HS-5 (cell line): ENCODE measurements at places on chromosomes 1 and 21.

DNA sequence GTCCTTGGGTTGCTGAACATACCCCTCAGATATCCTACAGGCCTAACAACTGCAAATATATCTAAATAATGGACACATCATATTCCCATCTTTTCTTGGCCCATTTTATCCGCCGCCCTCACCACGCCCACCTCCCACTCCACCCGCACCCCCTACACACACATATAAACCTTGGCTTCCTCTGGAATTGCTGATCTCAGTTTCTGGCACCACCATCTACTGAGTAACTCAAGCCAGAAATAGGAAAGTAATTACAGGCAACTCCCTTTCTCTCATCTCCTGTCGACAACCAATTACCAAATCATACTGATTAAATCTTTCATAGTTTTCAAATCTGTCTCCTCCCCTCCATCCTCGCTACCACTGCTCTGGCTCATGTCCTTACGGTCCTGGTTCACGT is 4.7 kb downstream of the RGS8 start:
- DNase-seq, result no peak

GRCh38 chr1:53678507-53678906 is 60.5 kb downstream of the GLIS1 start:
- no peak for DNase-seq

DNA sequence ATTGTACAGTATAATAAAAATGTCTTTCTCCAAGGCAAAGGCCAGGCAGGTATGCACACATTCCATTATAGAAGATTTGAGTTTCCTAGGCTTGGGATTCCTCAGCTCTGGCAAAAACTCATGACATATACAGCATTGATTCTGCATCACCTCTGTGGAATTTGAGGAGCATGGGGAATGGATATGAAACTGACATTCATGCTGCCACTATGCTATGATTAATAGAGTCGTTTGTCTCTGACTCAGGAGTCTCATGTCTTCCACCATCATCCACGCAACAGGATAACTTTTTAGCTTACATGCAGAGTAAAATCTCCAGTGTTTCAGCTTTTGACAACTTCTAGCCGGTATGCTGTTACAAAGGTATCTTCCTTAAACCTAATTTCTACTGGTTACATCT is 49.8 kb upstream of the ADORA3 start:
- DNase-seq, result peak; percentile 85

DNA sequence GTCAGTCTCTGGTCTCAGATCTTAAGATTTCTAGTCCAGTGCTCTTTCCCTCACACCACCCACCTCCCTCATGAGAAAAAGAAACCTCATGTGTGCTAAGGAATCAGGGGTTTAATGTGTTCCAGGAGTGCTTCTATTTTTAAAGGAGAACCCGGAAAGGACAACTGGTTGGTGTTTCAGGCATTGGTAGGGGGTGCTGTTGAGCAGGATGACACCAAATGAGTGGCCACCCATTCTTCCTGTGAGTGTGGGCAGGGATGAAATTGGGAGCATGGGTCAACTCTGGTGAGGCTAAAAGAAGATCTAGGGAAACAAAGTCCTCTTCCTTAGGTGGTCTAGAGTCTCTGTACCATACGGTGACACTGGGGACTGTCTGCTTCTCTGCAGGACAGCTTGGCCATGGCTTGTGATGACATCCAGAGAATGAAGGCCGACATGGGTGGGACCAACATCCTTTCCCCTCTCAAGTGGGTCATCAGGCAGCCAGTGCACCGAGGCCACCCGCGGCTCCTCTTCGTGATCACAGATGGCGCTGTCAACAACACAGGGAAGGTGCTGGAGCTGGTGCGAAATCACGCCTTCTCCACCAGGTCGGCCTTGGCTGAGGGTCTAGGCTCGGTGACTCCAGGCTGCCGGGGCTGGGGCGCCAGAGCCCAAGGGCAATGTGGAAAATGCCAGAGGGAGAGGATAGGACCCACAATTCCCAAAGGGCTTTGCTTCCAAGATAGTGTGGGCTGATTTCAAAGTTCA is 39.3 kb downstream of the VWA5B1 start:
- no peak for DNase-seq

DNA sequence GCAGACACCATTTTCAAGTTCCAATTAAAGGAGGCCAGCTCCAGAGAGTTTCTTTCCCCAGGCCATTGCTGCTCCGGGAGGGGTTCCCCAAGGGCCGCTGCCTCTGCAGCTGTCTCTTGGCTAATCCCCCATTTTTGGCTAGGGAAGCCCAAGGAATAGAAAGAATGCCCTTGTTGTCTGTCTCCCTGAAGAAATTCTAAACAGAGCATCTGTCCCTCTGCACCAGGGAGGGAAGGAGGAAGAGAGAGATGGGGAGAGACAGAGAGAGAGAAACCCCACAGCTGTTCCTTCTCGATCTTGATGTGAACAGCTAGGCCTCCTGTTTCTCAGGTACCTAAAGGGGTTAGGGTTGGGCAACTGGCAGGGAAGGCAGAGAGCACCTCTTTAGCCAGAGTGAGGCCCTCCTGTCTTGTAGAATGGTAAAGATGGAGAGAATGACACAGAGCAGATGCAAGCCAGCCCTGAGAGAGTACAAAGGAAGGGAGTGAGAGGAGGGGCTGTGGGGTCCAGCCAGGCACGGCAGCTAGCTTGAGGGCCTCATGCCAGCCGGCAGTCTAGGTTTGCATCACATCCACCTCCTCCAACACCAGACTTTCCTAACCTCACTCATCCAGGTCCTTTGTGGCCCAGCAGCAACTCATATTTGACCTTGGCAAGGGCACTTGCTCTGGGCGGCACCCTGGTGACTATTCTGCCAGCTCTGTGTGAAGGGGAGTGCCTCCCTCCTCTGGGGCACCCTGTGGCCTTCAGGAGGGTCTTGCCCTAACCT is 13.1 kb downstream of the OPTC start:
- no peak for DNase-seq

DNA sequence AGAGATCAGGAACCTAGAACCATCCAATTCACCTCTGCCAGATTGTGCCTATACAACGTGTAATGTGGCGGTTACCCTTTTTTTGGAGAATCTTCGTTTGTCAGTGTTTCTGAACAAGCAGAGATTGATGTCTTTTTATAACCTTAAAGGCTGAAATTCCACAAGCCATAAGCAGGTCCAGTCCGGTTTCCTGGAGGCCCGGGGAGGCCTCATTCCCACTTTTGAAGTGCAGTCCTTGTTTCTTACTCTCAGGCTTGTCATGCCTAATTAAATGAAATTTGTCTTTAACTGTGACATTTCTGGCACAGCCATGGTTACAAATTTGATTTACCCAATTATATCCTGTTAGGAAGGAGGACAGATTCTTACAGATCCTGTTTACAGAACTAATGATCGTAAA is 27.8 kb downstream of the ZNF362 start:
- DNase-seq, result no peak

- DNase-seq, result no peak
Observed at GRCh38 chr1:1246577-1247340, at the start of gene C1QTNF12. Gene C1QTNF12, minus strand, starts transcription at chr1:1246722. Its CDS starts 32 bp downstream, at chr1:1246690.

GRCh38 chr21:16587681-16588375 is 858.0 kb downstream of the USP25 start:
- DNase-seq, result no peak

- no peak for DNase-seq
Observed at GRCh38 chr1:221527302-221527701, 214.6 kb downstream of the DUSP10 start.

DNA sequence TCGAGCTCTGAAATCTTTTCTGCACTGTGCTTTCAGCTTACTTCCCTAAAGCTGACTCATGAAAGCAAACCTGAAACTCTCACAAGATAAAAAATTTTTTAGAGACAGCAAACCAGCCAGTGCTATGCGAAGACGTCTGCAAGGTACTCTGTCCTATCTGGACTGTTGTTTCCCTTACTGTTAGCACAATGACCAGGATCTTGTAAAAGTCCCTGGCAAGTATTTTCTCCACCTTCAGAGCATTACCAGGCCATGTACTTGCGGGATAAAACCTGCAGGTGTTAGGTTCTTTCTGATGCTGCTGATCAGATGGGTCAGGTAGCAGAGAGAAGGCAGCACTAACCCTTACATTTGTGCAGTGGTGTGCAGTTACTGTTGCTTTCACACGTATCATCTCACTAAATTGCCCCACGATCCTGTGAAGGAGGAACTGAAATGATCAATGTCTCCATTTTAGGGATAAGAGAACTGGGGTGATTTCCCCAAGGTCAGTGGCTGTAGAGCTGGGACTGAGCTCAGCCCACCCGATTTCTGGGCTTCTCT is 56.6 kb downstream of the PLXNA2 start:
- DNase-seq, result no peak

- DNase-seq, result no peak
Observed at GRCh38 chr1:3902111-3902511, 2.0 kb upstream of the C1orf174 start.

DNA sequence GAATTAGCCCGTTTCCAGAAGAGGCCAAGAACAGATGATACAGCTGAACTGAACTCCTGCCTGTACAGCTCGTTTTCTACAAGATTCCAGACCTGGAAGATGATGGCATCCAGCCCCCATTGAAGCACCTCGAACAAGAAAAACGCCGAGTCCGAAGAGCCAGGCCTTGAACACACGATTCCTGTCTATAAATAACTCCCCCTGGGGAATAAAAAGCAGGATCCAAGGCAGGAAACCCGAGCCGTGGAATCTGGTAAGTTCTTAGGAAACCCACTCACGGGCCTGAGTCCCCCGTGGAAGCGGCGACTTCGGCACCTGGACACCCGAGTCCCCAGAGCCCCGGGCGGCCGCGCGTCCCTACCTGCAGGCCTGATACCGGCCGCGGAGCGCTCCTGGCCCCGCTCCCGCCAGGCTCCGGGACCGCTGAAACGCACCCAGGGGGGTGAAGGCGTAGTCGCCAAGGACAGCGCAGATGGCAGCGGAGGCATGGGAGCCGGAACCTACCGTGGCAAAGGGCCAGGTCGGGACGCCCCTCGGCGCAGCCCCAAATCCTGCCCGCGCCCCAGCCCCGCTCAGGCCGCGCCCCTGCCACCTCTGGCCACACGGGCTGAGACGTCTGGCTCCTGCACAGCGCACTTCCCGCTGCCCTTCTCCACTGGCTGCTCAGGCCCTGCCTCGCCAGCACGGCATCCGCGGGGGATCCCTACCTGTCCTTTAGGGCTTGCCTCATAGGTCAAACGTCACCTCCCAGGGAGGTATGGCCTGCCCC is 14.0 kb upstream of the HLCS start:
- no peak for DNase-seq

GRCh38 chr1:209625791-209626285 is 26.4 kb downstream of the LAMB3 start:
- no peak for DNase-seq

- no peak for DNase-seq
Observed at GRCh38 chr1:183886853-183887252, 81.9 kb downstream of the RGL1 start.

- no peak for DNase-seq
Observed at GRCh38 chr1:27931759-27932158, 3.0 kb upstream of the SMPDL3B start.

GRCh38 chr1:34330061-34330460 is 153.4 kb downstream of the C1orf94 start:
- no peak for DNase-seq

DNA sequence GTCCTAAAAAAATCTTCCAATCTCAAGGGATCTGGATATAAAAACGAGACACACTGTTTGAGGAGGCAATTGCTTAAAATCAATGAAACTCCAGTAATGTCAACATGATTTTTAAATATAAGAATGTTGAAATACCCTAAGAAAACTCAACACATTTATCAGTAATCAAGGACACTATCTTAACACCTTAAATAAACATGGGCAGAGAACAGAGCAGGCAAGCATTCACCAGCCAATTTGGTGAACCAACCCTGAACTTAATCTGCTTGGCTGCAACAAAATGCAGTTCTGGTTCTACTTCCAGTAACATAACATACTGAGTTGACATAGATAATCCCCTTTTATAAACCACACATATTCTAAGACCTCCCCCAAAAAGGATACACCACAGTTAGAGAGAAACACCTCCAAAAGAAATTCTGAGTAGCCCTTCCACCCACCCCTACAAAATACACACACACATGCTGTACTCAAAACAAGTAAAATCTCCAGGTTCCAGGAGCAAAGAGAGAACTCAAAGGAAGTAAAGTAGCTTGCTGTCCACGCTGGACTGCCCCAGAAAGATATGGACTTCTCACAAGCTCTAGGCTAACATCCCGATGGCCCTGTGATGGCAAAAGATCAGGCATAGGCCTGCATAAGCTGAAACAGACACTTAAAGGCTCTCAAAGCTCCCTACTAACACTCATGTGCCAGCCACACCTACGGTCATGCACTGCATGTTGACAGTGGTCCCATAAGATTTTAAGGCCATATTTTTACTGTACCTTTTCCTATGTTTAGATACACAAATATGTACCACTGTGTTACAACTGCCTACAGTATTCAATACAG is 30.5 kb downstream of the TP53BP2 start:
- DNase-seq, result no peak

- DNase-seq, result no peak
Observed at GRCh38 chr1:215900684-215901083, 333.6 kb downstream of the KCTD3 start.

DNA sequence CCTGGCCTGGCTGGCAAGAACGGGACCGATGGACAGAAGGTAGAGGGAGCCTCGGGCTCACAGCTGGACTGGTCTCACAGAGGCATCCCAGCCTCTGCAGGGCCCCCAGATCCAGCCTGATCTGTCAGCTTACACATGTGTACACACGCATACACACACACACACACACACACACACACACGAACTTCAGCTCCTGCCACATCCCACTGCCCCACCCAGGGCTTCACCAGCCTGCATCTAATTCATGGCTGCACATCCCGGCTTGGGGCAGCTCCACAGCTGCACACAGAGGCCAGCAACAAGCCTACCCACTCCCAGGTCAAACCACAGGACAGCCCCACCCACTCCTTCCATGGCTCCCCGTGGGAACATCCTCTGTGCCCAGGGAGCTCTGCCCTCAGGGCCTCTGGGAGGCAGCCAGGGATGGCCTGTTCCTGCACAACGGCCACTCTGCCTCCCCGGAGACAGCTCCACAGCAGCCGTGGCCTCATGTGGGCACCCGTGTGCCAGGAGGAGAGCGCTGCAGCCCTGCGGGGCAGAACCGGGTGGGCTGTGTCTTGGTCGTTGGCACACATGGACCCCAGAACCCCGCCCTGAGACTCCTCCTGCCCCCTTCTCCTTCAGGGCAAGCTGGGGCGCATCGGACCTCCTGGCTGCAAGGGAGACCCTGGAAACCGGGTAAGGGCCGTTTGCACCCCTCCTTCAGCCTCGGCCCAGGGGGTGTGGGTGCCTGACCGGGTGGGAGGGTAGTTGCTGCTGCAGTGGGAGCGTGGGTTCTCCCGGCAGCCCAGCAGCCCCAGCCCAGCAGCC is 19.1 kb downstream of the COL6A2 start:
- no peak for DNase-seq

DNA sequence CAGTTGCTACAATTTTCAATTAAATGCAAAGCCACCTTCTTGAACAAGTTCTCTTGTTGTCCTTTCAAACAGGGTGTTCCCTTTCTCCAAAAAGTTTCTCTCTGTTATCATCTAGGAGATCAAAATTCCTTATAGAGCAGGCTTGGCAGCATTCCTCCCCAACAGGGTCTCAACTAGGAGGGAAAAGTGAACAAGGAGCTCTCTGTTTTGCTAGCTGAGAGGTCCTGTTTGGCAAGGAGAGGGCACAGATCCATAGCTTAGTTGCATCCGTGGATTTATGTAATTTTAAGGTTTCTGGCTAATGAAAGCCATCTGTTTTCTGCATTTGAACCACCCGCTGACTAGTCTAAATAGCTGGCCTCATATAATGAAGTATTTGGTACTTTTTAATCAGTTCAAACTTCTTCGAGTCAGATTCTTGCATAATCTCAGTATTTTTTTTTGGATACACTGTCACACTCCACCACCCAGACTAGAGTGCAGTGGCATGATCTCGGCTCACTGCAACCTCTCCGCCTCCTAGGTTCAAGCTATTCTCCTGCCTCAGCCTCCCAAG is 54.0 kb downstream of the APP start:
- peak; percentile 18 for DNase-seq

- DNase-seq, result no peak
Observed at GRCh38 chr21:37615962-37616361, 249.4 kb downstream of the DYRK1A start.
